ENCODE measurements at places on chromosomes 3 and 15.

GRCh38 chr3:134751831-134752230 lies 43.2 kb upstream of the EPHB1 start:
- ATAC-seq, result no peak

GRCh38 chr15:55829826-55830225 lies 86.9 kb upstream of the PRTG start:
- peak; percentile 23 for ATAC-seq

DNA sequence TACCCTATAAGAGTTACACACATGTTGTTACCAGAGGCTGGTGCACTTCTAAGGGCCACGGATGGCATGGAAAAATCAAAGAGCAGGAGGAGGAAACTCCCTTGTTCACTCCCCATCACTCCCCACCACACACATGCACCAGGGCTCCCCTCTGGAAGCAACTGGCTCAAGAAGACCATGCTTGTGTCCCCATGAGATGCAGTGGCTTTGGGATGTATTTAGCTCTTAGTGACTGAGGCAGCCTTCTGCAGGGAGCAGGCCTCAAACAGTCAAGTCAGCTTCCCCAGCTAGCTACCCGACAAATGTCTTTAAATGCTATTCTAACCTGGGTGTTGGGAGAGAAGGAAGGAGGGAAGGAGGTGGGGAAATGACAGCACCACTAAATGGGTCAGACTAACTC lies 32.9 kb upstream of the RAD18 start:
- no peak for ATAC-seq

DNA sequence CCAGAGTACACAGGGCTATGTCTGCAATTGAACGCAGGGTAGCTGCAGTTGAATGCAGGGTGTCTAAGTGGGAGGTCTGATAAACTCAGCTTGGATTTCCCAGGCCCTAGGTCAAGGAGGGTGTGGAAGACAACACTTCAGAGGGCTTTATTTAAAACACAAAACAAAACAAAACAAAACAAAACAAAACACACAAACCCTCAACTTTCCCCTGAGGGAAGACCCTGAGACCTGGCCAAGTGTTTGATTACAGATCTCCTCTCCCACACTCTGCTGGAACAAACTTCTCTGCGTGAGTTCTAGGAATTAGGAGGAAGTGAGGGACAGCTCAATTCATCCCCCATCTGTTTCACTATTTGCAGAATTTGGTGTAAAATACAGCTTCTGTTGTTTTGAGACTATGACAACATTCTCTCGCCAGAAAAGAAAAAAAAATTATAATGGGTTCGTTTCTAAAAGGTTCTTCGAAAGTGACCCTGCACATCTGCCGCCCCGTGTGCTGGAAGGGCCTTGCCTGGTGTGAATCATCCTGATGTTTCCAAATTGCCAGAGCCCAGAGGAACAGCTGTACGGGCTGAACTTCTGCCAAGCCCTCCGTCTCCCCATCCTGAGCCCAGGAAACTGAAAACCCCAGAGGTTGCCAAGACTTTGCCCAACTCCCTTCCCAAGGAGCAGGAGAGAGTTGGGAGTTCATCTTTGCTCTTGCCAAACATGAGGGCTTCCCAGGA lies 73.3 kb upstream of the RAD18 start:
- ATAC-seq, result peak; percentile 38

DNA sequence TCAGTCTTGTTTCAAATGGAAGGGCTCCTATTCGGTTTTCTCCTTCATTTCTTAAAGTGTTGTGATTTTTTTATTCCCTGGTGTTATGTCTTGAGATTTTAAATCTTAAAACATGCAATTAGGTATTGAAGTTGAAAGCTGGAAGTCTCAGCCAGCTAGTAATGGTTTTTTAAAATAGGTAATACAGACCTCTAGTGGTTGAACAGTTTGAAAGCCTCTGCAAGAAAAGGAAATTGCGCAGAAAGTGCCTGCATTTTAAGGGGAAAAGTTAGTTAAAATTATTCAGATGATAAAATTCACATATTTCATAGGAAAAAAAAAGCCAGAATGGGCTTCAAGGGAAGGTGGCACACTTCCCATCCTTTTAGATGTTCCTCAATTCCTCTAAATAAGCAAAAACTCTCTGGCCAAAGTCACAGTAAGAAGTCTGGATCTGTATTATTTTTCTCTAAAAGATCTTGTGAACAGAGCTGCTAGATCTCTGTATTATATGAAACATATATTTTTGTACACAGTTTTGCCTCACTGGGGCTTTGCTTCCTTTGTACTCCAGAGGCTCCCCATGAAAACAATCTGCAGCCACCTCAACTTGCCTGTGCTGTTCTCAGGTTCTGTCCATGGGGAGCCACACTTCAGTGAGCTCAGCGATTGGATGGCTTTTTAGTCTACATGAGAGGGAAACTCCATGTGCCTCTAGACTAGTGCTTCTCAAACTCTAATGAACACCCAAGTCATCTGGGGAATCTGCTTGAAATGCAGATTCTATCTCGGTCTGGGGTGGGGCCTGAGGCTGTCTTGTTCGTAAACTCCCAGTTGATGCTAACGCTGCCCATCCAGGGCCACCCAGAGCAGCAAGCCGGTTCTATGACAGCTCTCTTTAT lies 21.5 kb downstream of the AGTR1 start:
- no peak for ATAC-seq
